ENCODE measurements at places on chromosomes 6 and 20.

- no peak for DNase-seq
Observed at GRCh38 chr20:57624124-57624523, 3.9 kb upstream of the ZBP1 start.

DNA sequence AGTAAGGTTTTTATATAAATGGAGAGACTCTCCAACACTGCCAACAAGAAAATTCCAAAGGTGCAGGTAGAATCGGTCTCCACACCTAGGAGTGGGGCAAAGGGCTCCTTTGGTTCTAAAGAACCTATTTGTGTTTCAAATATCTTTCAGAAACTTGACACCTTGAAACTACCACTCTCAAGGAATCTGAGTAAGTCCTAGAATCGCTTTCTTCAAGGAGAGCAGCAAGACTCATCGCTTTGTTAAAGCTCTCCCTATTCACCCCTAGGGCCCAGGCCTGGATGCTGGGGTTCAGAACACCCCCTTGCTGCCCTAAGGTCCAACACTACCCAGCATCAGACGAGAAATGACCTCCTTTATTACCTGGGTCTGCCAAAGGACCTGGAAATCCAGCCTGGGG lies 2.0 kb downstream of the CLIC5 start:
- no peak for DNase-seq

DNA sequence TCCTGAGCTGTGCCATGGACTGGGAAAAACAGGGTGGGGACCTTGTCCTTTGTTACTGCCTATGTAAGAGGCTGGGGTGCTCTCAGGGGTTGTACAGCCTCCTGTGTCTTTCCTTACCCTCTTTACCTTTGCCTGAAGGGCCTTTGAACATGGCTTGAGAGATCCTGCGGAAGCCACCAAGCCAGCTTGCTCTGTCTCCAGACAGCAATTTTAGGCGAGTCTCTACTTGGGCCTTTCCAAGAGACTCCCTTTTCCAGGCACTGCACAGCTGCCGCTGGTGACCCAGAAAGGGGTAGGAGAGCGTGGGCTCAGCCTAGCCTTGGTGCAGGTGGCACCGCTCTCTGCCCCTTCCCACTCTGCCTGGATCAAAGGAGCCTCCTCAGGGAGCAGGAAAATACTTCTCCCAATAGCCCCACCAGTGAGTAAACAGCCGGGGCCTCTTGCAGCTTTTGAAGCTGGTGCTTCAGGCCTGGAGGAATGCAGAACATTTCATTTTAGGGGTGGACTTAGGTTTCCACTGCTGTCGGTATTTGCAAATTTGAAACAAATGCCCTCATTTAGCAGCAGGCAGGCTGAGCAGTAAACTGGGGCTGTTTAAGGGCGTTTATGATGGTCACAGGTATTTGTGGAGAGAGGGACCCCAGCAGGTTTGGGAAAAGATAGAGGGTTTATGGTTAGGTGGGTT lies 13.9 kb downstream of the PTK7 start:
- peak; percentile 56 for DNase-seq

DNA sequence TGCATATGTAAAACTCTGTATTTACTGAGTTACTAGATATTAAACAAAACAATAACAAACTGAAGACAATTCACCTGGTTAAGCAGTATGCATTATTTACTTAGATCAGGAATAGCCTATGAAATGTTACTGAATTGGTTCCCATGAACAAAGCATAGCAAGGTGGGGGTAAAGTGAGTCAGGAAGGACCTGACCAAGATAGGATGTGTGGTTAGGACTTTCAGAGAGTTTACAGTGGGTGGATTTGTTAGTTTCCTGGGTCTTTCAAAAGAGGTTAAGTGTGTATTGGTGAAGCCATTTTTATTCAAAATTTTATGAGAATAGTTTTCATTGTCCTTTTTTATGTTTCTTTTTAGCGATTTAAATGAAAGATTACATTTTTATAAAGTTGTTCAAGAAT lies 32.9 kb downstream of the TBPL1 start:
- DNase-seq: no peak

GRCh38 chr6:142950291-142950690 lies 5.3 kb upstream of the HIVEP2 start:
- DNase-seq: no peak

- DNase-seq: no peak
Observed at GRCh38 chr20:23092861-23093495, 6.9 kb upstream of the CD93 start.

- DNase-seq: no peak
Observed at GRCh38 chr6:112522587-112522986, 175.5 kb downstream of the RFPL4B start.
